Adipocyte (in vitro differentiated cells): ENCODE measurements at places on chromosomes 1 and 21.
A peak's percentile ranks its signal among the peaks of the same experiment; 100 is the strongest.

- no peak for DNase-seq
These were observed 91.8 kb upstream of the CASZ1 start for GRCh38 chr1:10888291-10888690.

GRCh38 chr1:46087891-46088290 lies 44.5 kb downstream of the PIK3R3 start:
- peak; percentile 53 for DNase-seq

DNA sequence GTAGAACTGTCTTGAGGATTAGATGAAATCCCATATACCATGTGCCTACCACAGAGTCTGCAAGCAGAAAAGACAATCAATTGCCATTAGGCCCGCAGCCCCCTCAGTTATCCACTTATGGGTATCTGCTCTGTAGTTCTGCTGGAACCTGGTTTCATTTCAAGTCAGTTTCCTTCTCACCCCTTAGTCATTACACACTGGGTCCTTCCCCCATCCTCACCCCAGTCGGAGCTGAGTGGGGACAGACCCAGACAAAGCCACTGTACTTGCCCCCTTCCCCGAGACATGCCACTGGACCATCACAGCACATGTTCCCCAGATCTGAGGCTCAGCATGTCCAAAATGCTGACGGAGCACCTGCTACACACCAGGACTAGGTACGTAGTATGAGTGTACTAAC lies 21.2 kb downstream of the PGLYRP3 start:
- DNase-seq = no peak

DNA sequence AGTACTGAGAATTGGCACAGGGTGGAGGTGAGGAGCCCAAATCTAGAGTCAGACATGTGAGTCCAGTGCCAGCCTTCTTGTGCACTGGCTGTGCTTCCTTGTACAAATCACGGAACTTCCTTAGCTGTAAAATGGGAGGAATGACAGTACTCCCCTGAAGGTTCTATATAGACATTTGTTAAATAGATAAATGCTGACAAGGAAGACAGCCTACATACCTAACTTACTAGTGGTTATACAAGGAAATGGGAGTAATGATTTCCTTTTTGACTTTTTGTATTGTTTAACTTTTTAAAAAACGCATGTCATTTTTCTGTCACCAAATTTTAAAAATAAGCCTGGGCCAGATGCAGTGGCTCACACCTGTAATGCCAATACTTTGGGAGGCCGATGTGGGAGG lies 50.2 kb downstream of the WARS2 start:
- no peak for DNase-seq

- peak; percentile 89 for DNase-seq
These were observed 932 bp downstream of the SLC30A1 start for GRCh38 chr1:211577819-211578639.
